ENCODE measurements at places on chromosomes 2 and 18.

DNA sequence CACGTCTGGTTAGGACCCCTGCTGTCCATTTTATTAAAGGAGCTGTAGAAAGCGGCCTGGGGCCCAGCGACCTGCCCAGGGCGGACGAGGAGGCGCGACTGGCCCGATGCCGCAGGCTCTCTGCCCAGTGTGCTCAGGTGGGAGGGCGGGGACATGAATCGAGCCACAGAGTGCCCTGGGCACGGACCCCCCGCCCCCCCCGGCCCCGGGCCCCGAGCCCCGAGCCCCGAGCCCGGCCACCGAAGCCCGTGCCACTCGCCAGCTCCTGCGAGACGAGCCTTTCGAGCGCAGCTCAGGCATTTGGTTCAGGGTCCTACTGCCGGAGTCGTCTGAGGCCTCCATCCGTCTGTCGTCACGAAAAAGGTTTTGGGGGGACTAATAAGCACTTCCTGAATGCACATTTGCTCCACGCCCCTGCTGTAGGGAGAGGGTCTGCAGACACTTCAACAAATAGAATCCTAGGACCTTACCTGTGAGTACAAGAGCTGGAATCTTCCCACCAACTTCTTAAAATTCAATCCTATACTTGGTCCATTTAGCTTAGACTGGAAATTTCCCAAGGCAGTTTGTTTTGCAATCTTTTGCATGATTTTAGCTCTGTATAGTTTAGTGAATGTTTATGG, 602 bp upstream of the ADAM17 start:
- DNase-seq, result no peak

GRCh38 chr2:114032705-114033104, 142.8 kb downstream of the ACTR3 start:
- DNase-seq, result no peak

DNA sequence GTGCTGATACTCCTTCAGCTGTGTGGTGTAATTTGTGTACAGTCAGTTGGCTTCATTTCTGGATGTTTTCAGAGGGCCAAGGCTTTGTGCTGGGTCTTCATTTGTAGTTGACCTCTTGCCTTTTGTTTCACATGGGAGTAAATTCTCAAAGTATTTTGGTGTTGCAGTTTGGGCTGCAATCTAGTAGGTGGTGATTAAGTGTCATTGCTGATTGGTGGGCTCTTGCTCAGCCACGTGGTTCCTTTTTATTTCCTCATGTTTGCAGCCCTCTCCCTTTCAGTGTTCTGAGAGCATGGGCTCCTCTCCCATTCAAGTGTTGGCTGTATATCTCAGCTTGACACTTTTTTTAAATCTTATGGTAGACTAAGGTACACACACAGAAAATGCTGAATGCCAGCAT, 96.8 kb downstream of the SNTG2 start:
- DNase-seq, result no peak

GRCh38 chr2:168686452-168687191, 115.8 kb upstream of the NOSTRIN start:
- DNase-seq, result no peak

GRCh38 chr2:173239644-173240043, 115.0 kb upstream of the CDCA7 start:
- DNase-seq, result no peak
